Prostate gland (tissue), 2 donors: ENCODE measurements at places on chromosomes 1 and 21. TPM values are rescaled to one million over a fixed set of nuclear protein-coding genes. Genes with fewer than 3 reads are reported as not detected.

Gene ZSWIM5
- 18.6 TPM for total RNA-seq

DNA sequence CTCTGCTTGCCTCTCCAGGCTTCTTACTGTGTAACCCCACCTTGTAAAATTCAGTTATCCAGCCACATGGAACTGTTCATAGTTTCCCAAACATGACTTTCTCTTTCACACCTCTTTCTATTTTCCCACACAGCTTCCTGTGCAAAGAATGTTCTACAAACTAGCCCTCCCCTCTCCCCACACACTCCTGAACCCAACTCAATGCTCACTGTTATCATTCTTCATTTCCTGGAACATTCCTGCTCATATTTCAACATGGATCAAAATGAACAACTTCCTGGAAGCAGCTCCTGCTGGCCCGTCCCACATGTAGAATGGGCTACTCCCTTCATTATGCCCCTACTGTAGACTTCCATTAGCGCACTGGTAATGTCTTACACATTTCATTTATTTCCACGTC, 7.5 kb upstream of the HSD11B1 start:
- DNase-seq = no peak

DNA sequence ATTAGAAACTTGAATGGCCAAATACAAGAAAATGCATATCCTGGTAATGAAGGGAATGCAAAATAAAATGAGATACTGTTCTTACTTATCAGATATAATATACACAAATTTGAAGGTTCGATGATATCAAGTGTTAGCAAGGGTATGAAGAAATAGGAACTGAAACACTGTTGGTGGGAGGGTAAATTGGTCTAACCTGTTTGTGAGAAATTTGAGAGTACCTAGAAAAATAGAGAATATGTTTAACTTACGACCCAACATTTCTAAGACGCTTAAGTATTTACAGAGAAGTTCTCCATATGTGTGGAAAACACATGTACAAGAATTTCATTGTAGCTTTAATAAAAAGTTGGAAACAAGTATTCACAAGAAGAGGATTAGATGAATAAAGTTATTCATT, 25.9 kb downstream of the ATG4C start:
- no peak for DNase-seq

DNA sequence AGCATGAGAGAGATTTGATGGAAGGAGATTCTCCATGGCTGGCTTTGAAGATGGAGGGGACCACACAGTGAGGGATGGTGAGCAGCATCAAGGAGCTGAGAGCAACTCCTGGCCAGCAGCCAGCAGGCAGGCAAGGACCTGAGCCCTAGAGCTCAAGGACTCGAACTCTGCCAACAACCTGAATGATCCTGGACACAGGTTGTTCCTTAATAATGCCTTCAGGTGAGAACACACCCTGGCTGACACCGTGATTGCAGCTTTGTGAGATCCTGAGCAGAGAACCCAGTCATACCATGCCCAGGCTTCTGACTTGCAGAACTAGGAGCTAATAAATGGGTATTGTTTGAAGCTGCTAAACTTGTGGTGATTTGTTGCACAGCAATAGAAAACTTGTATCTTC, 183.1 kb downstream of the LMX1A start:
- DNase-seq = peak; percentile 81

GRCh38 chr1:174812016-174812415, 187.7 kb upstream of the CACYBP start:
- no peak for DNase-seq

GRCh38 chr1:54815086-54815876, 14.2 kb upstream of the TTC22 start:
- no peak for DNase-seq

- DNase-seq = no peak
Observed at GRCh38 chr1:191963781-191964455, 194.3 kb upstream of the RGS18 start.

Gene LCE6A
- not detected for total RNA-seq

DNA sequence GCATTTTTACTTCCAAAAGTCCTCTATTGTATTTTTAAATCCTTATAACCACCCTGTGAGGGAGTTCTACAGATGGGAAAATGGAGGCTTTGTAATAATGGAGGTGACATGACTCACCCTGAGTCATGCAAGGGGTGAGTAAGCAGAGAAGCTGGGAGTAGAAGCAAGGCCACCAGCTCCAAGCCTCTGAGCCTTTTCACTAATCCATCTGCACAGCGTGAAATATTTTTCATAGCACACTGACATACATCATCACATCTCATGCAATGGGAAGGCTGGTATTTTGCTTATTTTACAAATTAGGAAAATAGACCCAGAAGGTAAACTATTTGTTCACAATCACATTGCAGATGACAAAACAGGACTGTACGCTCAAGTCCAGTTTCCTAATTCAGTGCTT, 96.9 kb downstream of the KCNH1 start:
- DNase-seq = no peak

Gene SFN
- total RNA-seq = 80.7 TPM

GRCh38 chr1:169570172-169570574, 16.1 kb downstream of the F5 start:
- DNase-seq = no peak

Gene DAP3
- 139 TPM for total RNA-seq

GRCh38 chr1:70893381-70893780, 154.2 kb downstream of the PTGER3 start:
- DNase-seq = no peak

GRCh38 chr21:25464275-25464674, 143.0 kb downstream of the MRPL39 start:
- DNase-seq = no peak

- no peak for DNase-seq
Observed at GRCh38 chr1:51093581-51093980, 8.4 kb upstream of the C1orf185 start.

Gene KLHL17
- 10.9 TPM for total RNA-seq

GRCh38 chr1:64405833-64406232, 64.1 kb upstream of the CACHD1 start:
- no peak for DNase-seq

DNA sequence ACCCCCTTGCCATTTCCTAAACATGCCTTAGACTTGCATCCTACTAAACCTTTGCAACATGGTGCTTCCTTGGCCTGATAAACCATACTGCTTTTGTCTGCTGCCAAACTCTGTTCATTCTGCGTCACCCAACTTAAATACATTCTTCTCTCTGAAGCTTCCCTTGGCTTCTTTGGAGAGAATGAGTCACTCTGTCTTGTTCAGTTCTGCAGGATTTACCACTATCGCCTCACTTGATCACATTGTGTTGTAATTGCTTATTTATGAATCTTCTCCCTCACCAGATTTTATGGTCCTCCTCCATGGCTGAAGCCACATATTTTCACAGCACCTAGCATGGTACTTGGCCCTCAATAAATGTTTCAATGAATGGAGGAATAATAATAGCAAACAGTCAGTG, 21.7 kb upstream of the TUT4 start:
- peak; percentile 11 for DNase-seq

DNA sequence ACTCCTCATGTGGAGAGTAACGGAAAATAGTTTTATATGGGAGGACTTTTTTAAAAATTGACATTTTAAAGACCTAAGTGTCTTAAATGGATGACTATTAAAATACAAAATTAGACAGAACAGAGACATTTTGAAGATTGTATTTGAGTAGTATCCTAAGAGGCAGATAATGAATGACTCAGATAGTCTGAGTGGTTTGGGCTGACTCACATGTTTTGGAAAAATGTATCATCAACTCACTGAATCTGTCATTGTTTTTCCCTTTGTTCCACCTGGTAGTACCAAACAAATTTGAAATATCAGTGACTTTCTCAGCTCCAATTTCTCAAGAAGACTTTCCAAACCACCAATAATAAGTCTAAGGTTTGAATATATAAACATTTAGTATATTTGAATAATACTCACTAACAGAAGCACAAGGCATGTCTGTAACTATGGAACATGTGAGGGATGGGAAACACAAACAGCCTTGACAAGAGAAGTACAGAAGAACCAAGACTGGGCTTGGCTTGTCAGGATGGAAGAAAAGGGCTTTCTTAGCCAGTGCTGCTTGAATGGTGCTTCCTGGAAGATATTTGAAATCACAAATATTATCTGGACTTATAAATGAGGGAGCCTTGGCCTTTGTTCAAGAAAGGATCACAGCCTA, 90.6 kb downstream of the SGIP1 start:
- DNase-seq = no peak

GRCh38 chr1:59707178-59707791, 107.5 kb upstream of the HOOK1 start:
- DNase-seq = no peak

Gene INKA2
- total RNA-seq = 2.8 TPM

GRCh38 chr21:41188486-41189149, 20.7 kb downstream of the BACE2 start:
- no peak for DNase-seq

- DNase-seq = no peak
Observed at GRCh38 chr21:23578027-23578426, 2029.3 kb downstream of the MRPL39 start.

- no peak for DNase-seq
Observed at GRCh38 chr21:14541841-14542490, 4.1 kb downstream of the SAMSN1 start.

DNA sequence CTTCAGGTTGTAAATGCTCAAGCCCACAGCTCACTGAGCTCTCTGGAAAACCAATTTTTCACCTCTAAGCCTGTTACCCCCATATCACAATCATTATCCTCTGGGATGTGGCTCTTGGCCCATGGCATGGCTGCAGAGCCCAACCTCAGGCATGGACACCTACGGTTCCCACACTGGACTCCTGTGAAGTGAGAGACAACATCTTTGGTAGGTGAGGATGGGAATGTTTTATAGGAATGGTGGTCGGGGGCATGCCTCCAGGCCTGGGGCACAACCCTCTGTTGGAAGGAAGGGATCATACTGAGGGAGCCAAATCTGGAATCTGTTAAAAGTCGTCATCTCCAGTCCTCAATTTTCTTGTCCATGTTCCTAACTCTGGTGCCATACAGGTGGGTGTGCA, 179.1 kb downstream of the FOXD2 start:
- no peak for DNase-seq

Gene GBP5
- total RNA-seq = 5.8 TPM

DNA sequence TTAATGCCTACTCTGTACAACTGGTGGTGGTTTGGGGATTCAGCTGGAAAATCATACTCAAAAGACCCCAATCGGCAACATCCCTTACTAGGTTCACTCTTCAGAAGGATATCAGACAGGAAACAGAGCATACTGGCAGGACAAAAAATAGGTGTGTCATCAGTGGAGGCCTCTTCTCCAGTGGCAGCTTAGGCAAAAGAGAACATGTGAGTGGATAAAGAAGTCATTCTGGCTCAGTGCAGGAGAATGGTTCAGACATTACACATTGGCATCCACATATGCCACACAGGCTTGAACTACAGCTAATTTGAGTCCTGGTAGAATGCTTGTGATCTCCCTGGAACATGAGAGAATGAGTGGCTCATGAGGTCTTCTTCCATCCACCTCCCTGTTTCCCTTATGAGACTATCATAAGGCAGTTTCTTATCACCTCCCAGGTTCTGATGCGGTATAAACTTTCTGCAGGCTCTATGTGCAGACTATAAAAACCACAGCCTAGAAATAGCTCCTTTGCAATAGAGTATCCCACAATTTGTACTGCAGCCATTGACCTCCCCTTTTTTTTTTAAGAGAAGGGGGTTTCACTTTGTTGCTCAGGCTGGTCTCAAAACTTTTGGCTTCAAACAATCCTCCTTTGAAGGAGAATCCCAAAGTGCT, 24.7 kb downstream of the VAMP4 start:
- DNase-seq = no peak

Gene CHIA
- total RNA-seq = not detected

GRCh38 chr1:224090116-224090515, 23.8 kb upstream of the FBXO28 start:
- no peak for DNase-seq

- no peak for DNase-seq
Observed at GRCh38 chr1:83864991-83865390, 133.9 kb downstream of the TTLL7 start.

- no peak for DNase-seq
Observed at GRCh38 chr1:27773826-27774445, 917 bp downstream of the STX12 start.

Gene PTAFR
- 2.3 TPM for total RNA-seq

GRCh38 chr1:39026866-39027507, 837 bp downstream of the NDUFS5 start:
- DNase-seq = no peak

DNA sequence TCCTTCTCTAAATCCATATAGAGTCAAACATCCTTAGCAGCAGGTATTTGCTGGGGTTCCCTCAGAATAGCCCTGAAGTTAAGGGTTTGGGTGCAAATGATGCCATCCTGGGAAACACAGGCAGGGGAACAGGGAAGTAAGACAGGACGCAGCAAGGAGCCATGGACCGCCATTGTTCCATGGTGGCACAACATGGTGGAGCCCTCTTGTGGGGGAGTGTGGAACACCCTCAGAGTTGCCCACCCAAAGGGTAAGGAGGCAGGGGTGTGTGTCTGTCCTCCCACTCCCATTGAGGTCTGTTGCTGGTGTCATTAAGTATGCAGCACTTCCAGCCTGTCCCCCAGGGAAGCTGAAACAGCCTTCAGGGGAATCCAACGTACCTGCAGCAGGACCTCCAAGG, 20.4 kb upstream of the RCAN1 start:
- DNase-seq = no peak

Gene CD101
- total RNA-seq = 1.1 TPM

Gene TAS1R3
- 0.80 TPM for total RNA-seq

Gene CFAP107
- total RNA-seq = not detected

GRCh38 chr1:190747704-190748103, 270.0 kb upstream of the BRINP3 start:
- DNase-seq = no peak

GRCh38 chr1:168893359-168893801, 164.4 kb upstream of the DPT start:
- DNase-seq = no peak

DNA sequence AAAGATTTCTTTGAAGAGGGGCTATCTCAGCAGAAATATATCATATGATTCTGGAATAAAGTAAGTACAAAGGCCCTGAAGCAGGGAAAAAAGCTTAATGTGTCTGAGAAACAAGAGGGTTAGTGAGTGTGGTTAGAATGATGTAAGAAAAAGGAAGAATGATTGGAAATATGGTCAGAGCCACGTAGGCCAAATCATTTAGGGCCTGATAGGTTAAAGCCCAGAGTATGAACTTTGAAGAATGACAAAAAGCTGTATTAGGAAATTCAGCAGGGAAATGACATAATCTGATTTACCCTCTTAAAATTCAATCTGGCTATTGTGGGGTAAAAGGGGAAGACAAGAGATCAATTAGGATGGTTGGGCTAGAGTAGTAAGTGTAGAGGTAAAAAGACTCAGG, 69.0 kb upstream of the MUTYH start:
- DNase-seq = no peak

Gene ACOT7
- 24.9 TPM for total RNA-seq

Gene PAPPA2
- 1.9 TPM for total RNA-seq

- DNase-seq = no peak
Observed at GRCh38 chr21:35321322-35322200, 272.5 kb upstream of the RUNX1 start.

- no peak for DNase-seq
Observed at GRCh38 chr1:194485432-194485831, 1299.0 kb upstream of the B3GALT2 start.

Gene KIF17
- total RNA-seq = 1.6 TPM

GRCh38 chr1:82466891-82467290, 666.2 kb downstream of the ADGRL2 start:
- DNase-seq = no peak

- no peak for DNase-seq
Observed at GRCh38 chr1:20658166-20658915, 2.8 kb downstream of the DDOST start.

Gene FMN2
- total RNA-seq = 0.27 TPM
